ENCODE measurements at places on chromosomes 16 and 17.

DNA sequence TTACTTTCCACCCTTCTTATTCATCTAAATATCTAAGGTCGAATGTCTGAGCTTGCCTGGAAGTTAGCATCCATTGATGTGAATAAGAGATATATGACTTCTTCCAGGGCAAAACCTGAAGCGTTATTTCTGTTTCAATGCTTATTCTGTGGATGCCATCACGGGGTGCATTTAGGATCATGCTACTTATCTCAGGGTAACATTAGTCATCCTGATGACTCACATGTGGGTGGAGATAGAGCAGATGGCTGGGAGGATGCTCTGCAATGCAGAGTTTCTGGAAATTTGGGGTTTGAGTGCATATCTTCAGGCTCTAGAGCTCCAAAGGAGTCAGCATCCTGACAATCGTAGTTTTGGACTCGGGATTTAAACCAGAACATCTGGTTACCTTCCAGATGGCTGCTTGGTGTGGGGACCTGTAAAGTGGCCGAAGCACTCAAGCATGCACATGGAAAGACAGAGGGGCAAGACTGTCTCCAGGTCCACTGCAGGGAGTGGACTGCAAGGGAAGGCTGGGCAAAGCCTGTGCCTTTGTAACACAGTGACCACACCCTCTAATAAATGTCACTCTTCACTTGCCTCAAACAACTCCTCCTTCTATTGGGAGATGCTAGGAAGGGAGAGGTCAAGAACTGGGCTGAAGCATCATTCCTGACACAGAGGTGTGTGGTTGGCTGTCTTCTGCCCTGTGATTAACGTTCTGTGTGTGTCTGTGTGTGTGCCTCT is 175.2 kb upstream of the SALL1 start:
- no peak for DNase-seq

GRCh38 chr17:15650741-15651582 is 31.5 kb upstream of the FBXW10B start:
- no peak for DNase-seq

DNA sequence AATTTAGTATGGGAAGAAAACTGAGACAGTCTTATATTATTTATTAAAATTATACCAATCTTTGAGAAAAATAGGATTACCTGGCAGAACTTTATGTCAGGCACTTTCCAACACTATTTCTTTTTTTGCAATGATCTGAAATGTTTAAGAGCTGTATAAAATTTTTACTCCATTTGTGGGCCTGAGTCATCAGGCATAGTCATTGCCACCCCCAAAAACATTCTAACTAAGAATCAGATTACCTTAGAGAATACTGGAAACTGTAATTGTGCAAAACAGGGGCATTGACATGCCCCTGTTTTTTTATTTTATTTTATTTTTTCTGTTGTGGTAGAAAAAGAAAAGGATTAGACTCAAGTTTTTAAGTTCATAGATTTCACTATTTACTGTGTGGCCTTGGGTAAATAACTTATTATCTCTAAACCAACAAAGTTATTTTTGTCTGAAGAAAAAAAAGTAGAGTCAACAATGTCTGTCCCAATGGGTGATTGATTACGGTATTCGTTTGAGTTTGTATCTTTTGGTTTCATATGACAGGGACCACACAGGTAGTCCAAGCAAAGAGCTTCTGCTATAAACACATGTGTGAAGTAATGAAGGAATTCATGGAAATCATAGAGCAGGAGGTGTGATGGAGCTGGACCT is 24.6 kb downstream of the VAT1L start:
- no peak for DNase-seq

- DNase-seq: peak; percentile 87
Measured at GRCh38 chr17:76458580-76459490, 5.9 kb upstream of the UBE2O start.

DNA sequence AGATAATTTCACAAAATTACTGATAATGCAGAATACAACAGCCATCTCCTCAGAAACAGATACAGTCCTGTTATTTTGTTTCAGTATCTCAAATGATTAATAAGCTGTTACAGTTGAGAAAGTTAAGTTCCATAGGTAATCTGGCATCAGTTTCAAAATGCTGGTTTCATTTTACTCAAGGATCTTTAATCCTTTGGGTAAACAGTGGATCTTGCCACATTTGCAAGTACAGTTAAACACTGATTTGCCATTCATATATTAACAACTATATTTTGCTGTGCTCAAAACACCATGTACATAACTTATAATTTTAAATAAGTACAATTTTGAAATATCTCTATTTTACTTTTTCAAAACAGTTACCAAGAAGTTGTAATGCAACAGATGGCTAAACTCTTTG is 31.2 kb downstream of the RPGRIP1L start:
- DNase-seq: no peak

DNA sequence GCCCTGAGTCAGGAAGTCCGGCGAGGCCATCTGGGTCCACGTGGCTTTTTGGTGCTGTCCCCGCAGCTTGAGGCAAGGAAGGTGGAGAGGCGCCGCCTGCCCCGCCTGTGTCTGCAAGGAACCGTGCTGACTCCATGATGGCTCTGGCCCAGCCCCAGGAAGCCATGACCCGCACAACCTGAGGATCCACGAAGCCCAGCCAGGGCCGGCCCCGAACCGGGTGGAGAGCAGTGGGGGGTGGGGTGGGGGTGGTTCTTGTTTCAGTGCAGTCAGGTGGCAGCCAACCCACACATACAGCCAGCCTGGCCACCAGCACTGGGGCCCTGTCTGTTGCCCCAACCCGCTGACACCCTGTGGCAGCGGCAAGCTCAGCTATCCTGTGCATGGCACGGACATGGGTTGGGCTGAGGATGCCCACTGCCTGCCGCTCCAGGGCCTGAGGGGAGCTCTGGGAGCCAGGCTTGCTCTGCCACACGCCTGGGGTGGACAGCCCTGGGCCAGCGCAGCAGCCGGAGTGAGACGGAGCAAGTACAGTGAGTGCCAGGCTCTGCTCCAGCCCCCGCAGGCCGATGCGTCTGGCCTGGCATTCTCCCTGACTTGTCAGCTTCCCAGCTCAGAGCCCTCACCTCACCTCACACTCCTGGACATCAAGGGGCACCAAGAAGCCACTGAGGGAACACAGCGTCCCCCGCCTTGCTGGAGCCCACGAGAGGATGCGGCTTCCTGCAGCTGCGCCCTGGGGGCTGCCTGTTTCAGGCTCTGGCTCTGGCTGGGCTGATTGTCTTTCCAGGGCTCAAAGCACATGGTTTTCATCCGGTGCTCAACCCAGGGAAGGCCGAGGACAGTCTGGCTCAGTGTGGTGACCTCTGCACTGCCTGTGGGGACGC is 68.8 kb downstream of the LMF1 start:
- DNase-seq: no peak

GRCh38 chr17:43732958-43733357 is 25.6 kb downstream of the SOST start:
- DNase-seq: no peak

Measured in WTC11 (cell line).